ENCODE measurements at places on chromosomes 13 and 19.

DNA sequence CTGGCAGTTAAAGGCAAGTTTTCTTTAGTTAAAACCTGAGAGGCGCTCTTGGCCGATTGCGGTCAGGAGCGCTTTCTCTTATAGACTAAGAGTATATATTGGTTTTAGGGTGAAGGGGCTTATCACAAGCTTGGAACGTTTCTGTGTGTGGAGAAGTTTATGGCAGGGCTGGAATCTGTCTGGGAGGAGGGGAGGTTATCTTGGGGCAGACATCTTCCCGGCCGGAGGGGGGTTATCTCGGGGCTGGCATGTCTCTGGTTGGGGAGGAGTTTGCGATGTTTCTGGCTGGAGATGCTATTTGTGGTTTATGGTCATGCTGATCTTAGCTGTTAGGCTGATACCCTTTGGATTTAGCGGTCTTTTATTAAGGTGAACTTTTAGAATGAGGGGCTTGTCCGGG, 18.3 kb downstream of the KDM4B start:
- no peak for DNase-seq

DNA sequence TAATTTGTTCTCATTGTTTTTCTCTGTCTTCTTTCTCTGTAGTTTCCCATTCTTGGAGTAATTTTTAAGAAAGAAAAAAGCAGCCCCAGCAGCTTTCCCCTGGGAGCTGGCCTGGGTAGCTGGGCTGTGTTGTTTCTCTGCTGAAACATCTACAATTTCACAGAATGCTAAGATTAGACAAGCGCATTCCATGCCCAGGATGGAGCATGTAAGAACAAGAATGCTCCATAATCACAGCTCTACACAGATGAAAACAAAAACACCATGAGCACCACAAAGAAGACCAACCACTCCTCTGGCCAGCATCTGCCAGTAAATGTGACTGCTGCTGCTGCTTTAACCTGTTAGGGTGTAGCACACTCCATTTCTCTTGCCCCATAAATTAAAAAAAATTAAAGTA, 239.2 kb upstream of the SLITRK1 start:
- no peak for DNase-seq

- DNase-seq, result no peak
Measured at GRCh38 chr13:32113532-32113931, 82.0 kb downstream of the FRY start.

DNA sequence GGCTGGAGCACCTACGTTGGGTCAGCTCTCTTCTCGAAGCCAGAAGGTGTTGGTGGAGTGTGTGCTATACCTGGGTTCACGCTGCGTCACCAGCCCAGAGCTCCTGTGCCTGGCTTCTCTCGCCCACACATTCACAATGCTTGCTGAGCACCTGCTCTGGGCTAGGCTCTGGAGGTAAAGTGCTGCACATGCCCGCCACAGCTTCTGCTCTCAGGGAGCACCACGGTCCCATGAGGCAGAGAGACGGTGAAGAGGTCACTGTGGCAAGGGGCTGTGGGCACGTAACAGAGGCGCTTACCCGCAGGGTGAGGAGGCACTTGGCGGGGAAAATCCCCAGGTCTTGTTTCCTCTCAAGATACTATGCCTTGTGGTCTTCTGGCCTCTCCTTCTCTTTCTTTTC, 174.2 kb downstream of the TEX29 start:
- no peak for DNase-seq

All from T-helper 9 cell (primary cell).